Cortex of kidney (tissue), 1 donor: ENCODE measurements at places on chromosomes 12 and 14.

- no peak for DNase-seq
These were observed 500.4 kb downstream of the SLC6A15 start for GRCh38 chr12:84412226-84412625.

- DNase-seq: no peak
These were observed 65.2 kb downstream of the TSPAN9 start for GRCh38 chr12:3142386-3142785.

DNA sequence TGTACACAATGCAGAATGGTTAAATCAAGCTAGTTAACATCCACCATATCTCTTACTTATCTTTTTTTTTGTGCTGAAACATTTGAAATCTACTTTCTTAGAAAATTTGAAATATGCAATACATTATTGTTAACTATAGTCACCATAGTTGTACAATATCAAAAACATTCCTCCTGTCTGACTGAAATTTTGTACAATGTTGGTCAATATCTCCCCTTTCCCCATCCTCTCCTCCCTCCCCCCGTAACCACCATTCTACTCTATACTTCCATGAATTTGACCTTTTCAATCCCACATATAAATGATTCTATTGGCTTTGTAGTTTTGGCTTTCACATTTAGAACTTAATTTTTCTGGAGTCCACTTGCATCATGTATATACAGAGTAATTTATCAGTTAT lies 63.5 kb upstream of the DCD start:
- DNase-seq: no peak

DNA sequence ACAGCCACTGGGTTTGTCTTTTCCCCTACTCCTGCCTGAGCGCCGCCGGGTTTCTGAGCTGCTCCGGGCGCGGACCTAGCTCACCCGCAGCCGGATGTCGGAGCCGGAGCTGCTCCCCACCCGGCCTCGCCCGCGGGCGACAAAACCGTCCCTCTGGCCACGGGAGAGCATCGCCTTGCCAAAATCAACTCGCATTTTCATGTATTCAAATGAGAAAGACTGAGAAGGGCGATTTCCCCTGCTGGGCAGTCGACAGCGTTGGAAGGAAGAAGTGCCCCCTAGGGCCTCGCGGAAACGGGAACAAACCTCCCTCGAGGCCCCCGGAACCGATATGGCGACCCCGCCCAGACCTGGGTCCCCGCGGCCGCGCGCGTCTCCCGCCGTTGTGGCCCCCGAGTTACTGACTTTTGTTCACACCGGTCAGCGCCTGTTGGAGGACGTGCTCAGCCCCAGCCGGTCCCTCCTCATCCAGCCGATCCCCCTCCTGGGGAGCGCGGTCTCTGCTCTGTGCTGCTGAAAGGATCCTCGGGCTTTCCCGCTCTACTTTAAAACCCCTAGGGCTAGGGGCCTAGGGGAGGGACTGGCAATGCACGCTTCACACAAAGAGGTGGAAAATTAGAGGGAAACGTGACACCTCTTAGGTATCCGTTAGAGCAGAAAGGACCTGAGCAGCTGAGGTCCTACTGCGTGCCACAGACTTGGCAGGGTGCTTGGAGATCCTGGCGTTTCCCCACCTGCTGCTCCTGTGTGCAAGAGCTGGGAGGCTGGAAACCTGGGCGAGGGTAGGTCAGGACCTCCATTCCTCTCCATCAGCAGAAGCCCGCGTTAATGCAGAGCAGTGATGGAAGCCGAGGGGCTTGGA lies 4.3 kb downstream of the TTC6 start:
- DNase-seq: no peak

GRCh38 chr12:90859591-90859990 lies 95.4 kb downstream of the CCER1 start:
- DNase-seq: no peak

- no peak for DNase-seq
These were observed 473.5 kb downstream of the ETNK1 start for GRCh38 chr12:23098517-23098916.

DNA sequence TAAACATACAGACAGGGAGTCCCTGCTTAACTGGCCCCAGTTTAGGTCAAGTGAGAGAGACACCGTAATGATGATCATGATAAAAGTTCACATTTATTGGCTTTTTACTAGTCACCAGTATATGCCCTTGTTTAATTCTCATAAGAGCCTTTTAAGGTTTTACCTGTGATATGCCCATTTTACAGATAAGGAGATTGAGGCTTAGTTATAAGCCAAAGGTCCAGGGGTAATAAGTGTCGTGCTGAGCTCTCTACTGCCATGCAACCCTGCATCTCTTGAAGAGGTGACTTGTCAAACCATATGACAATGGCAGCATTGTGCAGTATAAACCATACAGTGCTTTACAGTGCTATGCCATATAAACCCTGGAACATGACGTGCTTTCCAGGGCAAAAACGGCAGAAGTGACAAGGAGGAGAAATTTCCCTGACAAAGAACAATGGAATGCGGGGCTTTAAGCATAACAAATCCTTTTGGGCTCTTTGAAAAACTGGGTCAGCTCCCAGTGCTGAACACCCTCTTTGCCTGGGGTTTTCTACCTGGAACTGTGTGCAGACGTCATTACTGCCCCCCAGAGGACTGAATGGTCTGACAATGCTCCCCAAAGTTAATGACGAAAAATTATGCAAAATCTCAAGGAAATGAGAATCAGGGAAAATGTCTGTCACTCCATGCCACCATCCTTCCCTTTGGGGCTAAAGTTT lies 59.7 kb upstream of the C14orf132 start:
- no peak for DNase-seq

- DNase-seq: no peak
These were observed 187.0 kb upstream of the FOXN3 start for GRCh38 chr14:89603938-89604480.

DNA sequence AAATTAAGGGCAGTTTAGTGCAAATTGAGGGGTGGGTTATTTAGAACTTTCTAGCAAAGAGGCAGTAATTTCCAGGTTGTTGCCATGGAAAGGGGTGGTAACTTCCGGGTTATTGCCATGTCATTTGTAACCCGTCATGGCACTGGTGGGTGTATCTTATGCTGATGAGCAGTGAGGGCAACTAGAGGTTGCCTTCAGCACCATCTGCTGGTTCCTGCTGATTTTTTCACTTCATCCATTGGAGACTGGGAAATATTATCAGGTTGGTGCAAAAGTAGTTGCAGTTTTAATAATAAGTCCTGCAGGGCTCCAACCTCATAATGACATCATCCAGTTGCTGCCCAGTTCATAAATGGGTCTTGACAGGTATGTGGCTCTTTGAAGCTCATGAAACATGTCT lies 24.4 kb upstream of the SERPINA4 start:
- no peak for DNase-seq

GRCh38 chr14:63192085-63192484 lies 12.2 kb upstream of the RHOJ start:
- DNase-seq: no peak

- DNase-seq: no peak
These were observed 16.0 kb upstream of the EVL start for GRCh38 chr14:100049220-100049619.

- no peak for DNase-seq
These were observed 615 bp downstream of the TARBP2 start for GRCh38 chr12:53501615-53502181.

DNA sequence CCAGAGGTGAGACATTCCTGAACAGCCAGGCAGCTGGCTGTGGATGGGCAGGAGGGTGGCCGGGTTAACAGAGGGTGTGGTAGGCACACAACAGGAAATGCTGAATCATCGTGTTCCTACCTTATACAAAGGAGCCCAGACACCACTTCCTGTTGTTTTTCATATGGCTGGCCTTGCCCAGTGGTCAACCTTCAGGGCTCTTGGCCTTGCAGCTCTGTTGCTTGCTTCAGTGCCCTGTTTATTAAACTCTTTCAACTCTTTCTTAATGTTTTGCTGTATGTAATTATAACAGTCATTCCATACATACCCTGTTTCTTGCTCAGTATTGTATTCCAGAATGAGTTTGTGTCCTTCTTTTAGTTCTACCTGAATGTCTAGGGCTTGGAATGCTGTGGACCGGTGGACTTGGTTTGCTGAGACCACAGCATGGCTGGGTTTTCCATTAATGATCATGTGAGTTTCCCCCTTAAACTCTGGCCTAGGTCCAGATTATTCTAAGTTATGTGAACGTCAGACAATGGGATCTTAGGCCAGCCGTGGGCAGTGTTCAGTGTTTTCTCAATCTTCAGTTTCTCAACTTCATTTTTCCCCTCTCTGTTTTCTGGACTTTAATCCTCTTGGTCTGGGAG lies 11.9 kb downstream of the CFAP54 start:
- no peak for DNase-seq

GRCh38 chr12:127270193-127270592 lies 996.8 kb upstream of the TMEM132C start:
- no peak for DNase-seq

DNA sequence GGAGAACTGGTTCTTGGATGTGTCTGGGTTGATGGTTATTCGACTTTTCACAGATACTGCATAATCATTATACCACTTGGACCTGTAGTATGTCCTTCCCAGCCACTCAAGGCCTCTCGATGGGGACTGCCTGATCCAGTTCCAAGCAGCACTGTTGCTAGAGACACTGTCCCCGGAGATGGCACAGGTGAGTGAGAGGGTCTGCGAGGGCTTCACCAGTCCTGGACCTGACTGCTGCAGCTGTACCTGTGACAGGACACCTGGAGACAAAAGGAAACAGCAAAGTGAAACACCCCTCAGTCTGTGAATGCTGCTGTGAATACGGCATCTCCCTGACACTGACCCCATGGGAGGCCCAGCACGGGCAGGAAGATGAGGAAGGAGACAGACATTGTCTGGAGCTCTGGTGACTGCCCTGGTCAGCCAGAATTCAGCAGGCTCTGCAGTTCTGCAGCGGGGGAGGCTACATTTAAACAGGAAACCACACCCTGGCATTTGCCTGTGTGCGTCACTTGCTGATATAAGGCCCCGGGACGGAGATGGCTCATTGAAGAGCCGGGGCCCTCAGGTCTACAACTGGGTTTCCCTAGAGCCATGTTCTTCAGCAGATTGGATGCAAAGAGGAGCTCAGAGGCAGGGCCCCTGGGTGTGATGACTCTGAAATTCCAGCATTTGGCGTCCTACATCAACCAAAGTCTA lies 413.6 kb downstream of the TMEM121 start:
- DNase-seq: no peak
